ENCODE measurements at places on chromosomes 12 and 14.

GRCh38 chr12:114263056-114263805 is 142.7 kb downstream of the TBX5 start:
- no peak for DNase-seq

- no peak for DNase-seq
These were observed 95.9 kb downstream of the PUS7L start for GRCh38 chr12:43662736-43663135.

GRCh38 chr12:130859161-130859560 is 12.7 kb upstream of the RAN start:
- DNase-seq: no peak

DNA sequence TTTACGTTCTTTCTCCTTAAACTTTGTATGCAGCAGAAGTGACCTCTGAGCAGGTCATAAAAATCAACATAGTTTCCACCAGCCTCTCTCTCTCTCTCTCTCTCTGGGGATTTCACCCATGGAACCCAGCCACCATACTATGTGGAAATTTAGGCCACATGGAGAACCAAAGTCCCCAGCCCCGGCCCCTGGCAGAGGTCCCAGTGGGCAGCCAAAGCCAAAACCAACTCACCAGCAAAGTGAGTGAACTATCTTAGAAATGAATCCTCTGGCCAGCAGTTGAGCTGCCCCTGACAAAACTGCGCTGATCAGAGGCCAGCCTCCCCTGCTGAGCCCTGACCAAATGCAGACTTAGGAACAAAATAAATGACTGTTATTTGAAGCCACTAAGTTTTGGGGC is 9.2 kb downstream of the DUSP6 start:
- DNase-seq: no peak

- DNase-seq: no peak
These were observed 50.1 kb upstream of the HIF1A start for GRCh38 chr14:61645247-61645646.

- DNase-seq: no peak
These were observed 134.7 kb downstream of the FGD4 start for GRCh38 chr12:32533971-32534590.

GRCh38 chr12:105933671-105934665 is 204.8 kb downstream of the NUAK1 start:
- DNase-seq: no peak

DNA sequence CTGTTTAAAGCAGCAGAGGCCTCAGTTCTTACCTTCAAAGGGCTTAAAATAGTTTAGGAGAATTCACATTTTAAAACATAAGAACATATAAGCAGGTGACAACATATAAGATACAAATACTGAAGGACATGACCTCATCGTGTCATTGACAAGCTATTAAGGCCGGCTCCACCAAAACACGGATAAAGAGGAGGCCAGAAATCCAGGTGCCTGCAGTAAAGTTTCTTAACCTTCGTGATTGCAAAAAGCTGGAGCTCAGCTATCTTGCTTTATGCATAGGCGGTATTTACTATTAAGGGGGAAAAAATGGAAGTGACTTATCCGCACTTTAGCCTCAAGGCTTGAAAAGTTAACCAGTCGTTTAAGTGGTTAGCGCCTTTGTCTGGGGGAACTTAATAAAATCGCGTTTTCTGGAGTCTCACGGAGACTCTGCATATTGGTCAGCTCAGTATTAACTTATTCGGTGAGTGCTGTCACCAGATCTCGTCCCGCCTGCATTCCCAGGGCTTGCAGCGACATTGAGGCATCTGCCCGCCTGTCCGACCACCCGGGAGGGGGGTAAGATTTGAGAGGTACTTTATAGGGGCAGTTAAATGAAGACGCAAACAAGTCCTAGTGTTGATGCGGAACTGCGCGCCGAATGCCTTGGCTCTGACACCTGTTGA is 1.1 kb upstream of the SP1 start:
- DNase-seq: no peak

DNA sequence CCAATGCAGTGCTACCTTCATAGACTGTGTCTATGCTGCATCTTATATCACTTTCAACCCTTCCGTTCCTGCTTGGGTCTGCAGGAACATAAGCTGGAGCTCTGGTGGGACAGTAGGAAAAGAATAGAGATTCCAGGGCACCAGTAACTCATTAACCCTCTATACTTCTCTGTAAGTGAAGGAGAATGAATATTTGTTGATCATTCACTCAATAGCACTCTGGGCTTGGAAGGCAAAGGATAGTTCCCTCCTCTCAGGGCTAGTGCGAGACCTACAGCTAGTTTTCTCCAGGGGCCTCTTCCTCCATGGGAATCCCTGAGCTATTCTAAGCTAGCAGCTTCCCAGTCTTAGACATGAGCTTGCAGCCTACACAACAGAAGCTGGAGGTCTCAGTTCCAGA is 84.7 kb downstream of the BMP4 start:
- DNase-seq: no peak

GRCh38 chr14:97827746-97828145 is 1030.6 kb downstream of the VRK1 start:
- no peak for DNase-seq

DNA sequence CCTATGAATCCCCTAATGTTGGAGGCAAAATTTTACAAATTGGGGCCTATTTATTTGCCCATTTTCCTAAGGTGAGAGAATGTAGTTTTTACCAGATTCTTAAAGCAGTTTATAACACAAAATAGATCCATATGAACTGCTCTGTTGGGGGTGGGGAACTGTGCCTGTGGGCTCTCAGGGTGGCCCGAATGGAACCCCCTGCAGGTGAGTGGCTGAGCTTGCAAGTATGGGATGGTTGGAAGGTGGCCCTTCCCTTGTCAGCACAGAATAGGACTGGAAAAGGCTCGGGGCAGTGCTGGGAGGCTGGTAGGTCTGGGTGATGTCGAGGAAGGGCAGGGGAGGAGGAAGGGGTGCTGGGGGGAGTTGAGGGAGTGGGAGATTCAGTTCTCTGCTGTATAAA is 4.9 kb downstream of the VSX2 start:
- no peak for DNase-seq

Data from activated CD8-positive, alpha-beta T cell treated with anti-CD3 and anti-CD28 coated beads, Interleukin-2, amount 10 ng/mL, durations not matched to agents 7 days and 5 days (primary cell).